ENCODE measurements at places on chromosomes 12 and 14.

- no peak for DNase-seq
Measured at GRCh38 chr12:868722-869121, 80.8 kb downstream of the RAD52 start.

GRCh38 chr14:22452330-22452729 lies 136.7 kb downstream of the DAD1 start:
- DNase-seq, result no peak

- DNase-seq, result no peak
Measured at GRCh38 chr14:90475298-90475697, 78.5 kb downstream of the CALM1 start.

GRCh38 chr14:28671425-28671824 lies 95.2 kb upstream of the FOXG1 start:
- no peak for DNase-seq

DNA sequence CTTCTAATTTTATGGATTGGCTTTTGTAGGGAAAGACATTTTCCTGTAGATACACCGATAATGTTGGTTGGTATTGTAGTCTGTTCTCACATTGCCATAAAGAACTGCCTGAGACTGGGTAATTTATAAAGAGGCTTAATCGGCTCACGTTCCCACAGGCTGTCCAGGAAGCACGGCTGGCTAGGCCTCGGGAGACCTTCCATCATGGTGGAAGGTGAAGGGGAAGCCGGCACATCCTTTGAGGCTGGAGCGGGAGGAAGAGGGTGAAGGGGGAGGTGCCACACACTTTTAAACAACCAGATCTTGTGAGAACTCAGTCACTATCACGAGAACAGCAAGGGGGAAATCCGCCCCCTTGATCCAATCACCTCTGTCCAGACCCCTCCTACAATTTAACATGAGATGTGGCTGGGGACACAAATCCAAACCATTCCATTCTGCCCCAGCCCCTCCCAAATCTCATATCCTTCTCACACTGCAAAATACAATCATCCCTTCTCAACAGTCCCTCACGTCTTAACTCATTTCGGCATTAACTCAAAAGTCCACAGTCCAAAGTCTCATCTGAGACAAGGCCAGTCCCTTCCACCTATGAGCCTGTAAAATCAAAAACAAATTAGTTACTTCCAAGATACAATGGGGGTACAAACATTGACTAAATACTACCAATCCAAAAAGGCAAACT lies 66.7 kb upstream of the EIF5 start:
- no peak for DNase-seq
